ENCODE measurements at places on chromosomes 1 and 21.
A peak's percentile ranks its signal among the peaks of the same experiment; 100 is the strongest.

DNA sequence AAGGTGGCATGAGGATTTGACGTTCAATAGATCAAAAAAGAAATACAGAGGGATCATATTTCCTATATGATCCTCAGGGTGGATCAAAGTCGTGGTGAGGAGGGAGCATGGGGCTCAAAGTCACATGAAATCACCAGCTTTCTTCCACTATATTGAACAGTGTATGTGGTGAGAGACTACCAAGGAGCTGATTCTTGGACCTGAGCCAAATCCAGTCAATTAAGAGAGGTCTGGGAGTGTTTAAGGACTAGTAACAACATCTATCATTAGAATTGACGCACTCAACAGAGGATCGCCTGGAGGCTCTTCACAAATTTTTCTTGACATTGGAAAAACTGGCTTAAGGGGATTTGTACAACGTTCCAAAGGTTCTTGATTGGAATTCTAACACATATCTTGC lies 267.7 kb upstream of the PROX1 start:
- DNase-seq: no peak

DNA sequence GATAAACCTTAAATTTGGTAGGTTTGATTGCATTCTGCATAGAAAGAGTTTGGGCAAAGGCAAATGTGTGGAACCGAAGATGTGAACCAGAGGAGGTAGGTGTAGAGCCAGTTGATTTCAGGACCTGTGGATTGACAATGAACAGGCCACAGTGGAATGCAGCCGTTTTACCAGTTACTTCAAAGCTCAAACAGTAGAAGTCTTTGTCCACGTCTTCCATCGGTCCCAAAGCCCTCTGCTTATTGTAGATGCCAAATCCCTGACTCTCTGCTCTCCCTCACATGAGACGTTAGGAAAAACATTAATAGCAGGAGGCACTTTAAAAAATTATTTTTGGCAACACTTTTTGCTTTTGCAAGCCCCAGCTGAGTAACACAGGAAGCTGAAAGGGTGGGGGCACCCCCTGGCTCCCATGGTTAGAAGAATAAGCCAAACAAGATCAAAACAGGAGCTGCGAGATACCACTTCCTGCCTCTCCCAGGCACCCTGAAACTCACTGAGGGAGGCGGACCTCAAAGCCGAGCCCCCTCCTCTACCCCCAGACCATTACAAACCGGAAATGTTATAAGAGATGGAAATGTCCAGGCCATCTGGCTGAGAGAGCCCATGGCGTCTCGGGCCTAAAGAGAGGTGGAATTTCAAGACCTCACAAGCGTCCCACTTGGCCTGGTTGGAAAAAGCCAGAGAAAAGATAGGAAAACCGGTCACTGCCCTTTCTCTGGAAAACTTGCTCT lies 13.5 kb downstream of the TRAF3IP3 start:
- DNase-seq: no peak

GRCh38 chr1:21894034-21894881 lies 42.9 kb downstream of the HSPG2 start:
- DNase-seq: no peak

GRCh38 chr1:245946905-245947304 lies 560.2 kb downstream of the SMYD3 start:
- no peak for DNase-seq

DNA sequence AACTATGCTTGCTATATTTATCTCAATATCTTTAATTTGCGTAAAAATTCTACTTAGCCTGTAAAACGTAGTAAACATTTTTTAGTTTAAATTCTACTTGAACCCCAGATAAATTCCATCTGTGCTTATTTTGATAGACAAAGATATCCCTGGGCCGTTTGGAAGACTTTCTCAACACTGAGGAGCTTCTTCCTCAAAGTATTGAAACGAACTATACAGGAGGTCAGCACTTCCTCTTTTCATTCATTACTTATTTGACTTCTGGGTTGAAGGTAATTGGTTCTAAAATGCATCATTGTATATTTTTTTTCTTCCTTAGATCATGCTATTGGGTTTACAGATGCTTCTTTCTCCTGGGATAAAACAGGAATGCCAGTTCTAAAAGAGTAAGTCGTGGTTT lies 74.7 kb downstream of the HSPA13 start:
- no peak for DNase-seq

GRCh38 chr21:44088401-44088780 lies 18.8 kb upstream of the PWP2 start:
- no peak for DNase-seq

- DNase-seq: no peak
Measured at GRCh38 chr1:23791516-23792047, 637 bp downstream of the LYPLA2 start.

DNA sequence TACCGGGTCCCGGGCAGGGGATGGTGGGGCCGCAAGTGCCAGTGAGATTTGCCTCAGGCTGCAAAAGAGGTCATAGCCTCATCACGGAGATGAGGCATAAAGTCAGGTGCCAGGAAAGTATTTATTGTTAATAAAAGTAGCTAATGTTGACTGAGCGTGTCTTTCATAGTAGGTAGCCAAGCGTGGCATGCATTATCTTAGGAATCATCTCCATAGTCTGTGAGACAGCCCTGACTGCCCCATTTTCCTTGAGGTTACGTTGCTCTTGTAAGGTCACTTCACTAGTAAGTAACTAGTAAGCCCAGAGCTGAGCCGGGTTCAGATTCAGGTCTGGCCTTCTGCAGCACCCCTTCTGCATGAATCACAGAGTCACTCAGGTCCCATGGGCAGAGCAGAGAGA lies 174.2 kb downstream of the CAMTA1 start:
- no peak for DNase-seq

GRCh38 chr21:21401444-21401843 lies 403.2 kb downstream of the NCAM2 start:
- no peak for DNase-seq

- DNase-seq: no peak
Measured at GRCh38 chr1:208121813-208122364, 122.3 kb downstream of the PLXNA2 start.

DNA sequence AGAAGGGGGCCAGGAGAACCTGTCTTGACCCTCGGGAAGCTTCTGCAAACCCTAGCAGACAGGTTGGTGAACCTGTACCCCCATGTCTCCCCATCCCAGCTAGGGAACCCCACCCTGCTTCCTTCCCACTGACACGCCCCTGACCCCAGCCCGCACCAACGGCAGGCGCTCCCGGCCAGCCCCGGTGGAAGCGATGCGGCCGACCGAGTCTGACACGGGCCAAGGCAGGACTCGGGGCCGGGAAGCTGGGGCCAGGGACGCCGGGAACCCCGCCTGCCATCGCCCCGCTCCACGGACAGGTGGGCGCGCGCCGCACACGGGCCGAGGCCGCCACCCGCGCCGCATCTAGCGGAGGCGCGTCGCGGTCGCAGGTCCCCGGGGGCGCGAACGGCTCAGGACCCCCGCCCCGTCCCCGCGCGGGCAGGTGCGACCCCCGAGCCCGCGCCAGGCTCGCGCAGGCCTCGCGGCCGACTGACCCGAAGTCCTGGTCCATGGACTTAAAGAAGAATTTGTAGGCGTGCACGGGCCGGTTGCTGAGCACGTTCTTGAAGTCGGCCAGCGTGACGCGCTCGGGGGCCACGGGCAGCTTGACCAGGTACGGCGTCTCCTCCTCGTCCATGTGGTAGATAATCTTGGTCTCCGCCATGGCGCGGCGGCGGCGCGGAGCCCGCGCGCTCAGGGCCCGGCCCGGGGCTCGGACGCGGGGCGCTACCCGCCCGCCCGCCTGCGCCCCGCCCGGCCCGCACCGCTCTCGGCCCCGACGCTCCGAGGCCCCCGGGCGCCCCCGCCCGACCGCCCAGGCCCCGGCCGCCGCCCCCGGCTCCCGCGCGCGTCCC lies 580 bp downstream of the DVL1 start:
- no peak for DNase-seq

DNA sequence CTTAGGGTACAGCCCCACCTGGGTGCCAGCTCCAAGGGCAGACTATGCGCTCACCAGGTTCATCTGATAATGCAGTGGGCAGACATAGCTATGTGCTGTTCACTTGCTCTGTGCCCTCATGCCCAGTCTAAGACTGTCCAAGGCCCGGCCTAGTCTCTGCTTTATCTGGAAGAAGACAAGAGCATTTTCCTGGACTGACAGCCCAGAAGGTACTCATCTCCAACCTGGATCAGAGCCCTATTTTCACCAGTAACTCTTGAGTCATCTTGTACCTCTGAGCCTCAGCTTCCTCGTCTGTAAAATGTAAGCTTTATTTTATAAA lies 28.5 kb upstream of the LRRC8C start:
- DNase-seq: no peak

GRCh38 chr21:15592271-15592860 lies 137.4 kb upstream of the USP25 start:
- peak; percentile 37 for DNase-seq

- DNase-seq: no peak
Measured at GRCh38 chr21:28581976-28582375, 410.7 kb downstream of the LTN1 start.

DNA sequence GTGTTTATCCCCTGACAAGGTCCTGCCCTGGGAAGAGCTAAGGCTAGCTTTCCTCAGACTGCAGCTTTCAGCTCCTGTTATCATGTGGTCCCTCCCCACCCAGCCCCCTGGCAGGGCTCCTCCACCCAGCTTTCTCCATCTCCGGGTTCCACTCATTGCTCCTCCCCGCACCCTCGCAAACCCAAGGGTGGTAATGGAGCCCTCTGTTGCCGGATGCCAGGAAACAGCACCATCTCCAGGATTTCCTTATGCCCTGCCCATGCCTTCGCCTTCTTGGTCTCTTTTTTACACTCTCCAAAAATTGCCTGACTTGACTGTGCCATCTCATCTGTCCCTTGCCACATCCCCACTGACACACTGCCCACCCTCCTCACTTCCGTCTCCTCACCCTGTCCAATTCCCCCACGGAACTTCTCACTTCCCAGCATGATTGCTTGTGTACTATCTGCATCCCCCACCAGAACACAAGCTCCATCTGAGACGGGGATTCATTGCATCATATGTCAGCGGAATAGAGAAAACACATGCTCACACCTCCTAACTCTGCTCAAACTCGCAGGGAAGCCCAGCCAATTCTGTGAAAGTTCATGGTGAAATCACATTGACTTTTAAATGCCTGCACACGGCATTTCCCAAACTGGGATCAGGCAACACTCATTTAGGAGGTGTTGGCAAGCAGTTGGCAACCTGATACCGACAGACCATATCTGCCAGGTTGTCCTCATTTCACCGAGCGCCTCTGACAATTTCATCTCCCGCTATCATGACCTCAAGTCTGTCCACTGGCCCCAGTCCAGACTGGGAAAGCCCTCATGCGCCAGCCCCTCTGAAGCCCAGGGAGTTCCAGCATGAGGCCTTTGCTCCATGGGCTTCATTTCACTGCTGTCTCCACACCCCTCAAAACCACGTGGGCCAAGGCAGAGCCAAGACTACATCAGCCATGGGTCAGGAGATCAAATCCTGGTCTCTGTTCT lies 201.1 kb downstream of the MATN1 start:
- DNase-seq: no peak

DNA sequence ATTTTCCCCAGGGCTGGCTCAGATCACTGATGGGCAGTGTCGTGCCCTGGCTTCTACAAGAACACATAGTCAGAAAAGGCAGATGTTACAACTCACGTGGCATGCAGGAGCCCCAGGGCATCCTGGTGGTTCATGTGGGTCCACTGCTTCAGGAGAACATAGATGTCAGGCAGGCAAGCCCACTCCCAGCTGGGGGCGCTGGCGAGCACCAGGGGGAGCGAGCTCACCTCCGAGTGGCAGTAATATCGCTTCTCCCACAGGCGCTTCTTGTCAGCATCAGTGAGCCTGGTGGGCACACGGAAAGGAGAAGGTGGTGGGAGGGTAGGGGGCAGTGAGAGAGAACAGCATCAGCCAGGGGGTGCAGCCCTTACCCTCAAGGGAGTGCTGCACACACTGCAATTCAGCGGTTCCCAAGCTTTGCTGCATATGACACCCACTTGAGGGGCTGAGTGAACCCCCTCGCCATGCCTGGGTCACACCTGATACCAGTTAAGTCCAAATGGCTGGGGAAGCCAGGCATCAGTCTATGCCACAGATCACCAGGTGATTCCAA lies 34.3 kb upstream of the PPP1R15B start:
- DNase-seq: no peak

DNA sequence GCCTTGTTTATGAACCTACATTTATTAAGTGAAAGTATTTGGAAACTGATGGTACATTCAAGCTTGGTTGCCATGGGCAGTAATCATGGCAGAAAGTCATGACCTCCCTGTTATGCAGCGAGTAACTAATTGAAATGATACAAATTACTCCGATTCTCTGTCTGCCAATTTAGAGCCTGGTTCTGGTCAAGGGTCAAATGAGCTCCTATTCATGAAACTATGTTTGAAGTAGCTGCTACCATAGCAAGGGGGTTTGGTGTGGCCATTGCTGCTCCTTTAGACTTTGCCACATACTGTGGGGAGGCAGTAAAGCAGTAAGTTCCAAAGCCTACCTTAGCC lies 187.2 kb upstream of the FOXD3 start:
- no peak for DNase-seq

DNA sequence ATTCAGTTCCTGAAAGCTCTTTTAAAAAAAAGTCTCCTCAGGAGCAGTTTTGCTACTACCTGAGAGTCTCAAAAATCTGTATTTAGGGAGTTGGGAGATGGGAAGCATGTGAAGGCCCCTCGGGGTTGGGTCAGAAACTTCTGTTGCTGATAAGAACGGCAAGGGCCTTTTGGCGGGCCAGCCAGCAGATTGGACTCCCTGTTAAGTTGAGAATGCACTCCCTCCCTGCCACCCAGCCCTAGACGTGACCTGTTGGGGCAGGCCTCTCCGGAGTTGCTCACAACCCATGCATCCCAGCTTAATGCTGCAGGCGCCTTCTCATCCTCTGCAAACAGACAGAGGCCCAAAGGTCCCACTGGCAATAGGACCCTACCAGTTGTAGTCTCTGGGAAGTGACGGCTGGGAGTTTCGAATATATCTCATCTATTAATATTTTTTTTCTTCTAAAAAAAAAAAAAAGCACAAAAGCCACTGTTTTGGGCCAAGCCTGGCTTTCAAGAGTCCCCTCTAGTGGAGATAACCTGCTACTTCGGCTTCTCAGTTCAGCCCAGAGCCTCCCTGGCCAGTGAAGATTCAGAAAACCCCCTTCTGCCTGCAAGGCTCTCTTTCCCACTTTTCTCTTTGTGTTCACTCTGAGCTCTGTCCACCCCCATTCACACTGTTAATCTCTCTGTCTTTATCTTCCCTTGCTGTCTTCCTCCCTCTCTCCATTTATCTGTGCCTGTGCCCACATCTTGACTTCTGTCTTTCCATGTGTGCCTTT lies 5.3 kb downstream of the PLXNA2 start:
- peak; percentile 25 for DNase-seq

DNA sequence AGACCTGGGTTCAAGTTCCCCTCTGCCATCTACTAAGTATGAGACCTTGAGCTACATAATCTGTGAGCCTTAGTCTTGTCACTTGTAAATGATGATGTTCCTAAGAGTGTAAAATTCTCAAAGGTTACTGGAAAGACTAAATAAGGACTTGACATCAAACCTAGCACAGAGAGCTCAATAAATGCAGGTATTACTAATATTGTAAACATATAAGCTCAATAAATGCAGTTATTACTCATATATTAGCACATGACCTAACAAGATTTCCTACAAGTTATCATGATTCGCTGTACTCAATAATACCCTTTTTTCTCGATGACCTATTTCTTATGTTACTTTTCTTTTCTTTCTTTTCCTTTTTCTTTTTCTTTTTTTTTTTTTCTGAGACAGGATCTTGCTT lies 174.9 kb downstream of the ZNF281 start:
- no peak for DNase-seq

- no peak for DNase-seq
Measured at GRCh38 chr1:236253918-236254637, 27.7 kb downstream of the ERO1B start.

- DNase-seq: no peak
Measured at GRCh38 chr1:154453161-154453560, 48.0 kb downstream of the IL6R start.

- DNase-seq: no peak
Measured at GRCh38 chr21:28375708-28376385, 616.8 kb downstream of the LTN1 start.
